WTC11 (cell line): ENCODE measurements at places on chromosomes 2 and 18. TPM values are rescaled to one million over a fixed set of nuclear protein-coding genes. Genes with fewer than 3 reads are reported as not detected.

The IER3IP1 gene
- total RNA-seq = 6.7 to 7.7 TPM (median 7.3 TPM) in 3 replicates

The SDC1 gene
- total RNA-seq = 47.3 to 52.6 TPM (median 52.6 TPM) in 3 replicates

The BOK gene
- 35.1 to 39.4 TPM (median 37.4 TPM) in 3 replicates for total RNA-seq

The CD8A gene
- total RNA-seq = 0.27 to 0.44 TPM (median 0.30 TPM) in 3 replicates

The TWIST2 gene
- total RNA-seq = 4.1 to 5.7 TPM (median 5.1 TPM) in 3 replicates

The NABP1 gene
- 5.2 to 6.3 TPM (median 5.8 TPM) in 3 replicates for total RNA-seq

The AKAIN1 gene
- not detected in 3 replicates for total RNA-seq

The NTSR2 gene
- total RNA-seq = 0.16 TPM in 1 of 3 replicates, not detected in the others

The IRS1 gene
- 18.2 to 22.9 TPM (median 18.6 TPM) in 3 replicates for total RNA-seq

The SERPINB12 gene
- not detected in 3 replicates for total RNA-seq

The ALPG gene
- 0.94 to 1.3 TPM (median 1.2 TPM) in 3 replicates for total RNA-seq

The PTPRM gene
- total RNA-seq = 8.6 to 11.1 TPM (median 9.2 TPM) in 3 replicates

The AMER3 gene
- 0.05 to 0.13 TPM (median 0.09 TPM) in 3 replicates for total RNA-seq

The DNAJC5G gene
- 0.18 to 0.44 TPM (median 0.34 TPM) in 3 replicates for total RNA-seq

The PRSS56 gene
- total RNA-seq = not detected in 3 replicates
